ENCODE measurements at places on chromosomes 5 and 9.
A peak's percentile ranks its signal among the peaks of the same experiment; 100 is the strongest.

DNA sequence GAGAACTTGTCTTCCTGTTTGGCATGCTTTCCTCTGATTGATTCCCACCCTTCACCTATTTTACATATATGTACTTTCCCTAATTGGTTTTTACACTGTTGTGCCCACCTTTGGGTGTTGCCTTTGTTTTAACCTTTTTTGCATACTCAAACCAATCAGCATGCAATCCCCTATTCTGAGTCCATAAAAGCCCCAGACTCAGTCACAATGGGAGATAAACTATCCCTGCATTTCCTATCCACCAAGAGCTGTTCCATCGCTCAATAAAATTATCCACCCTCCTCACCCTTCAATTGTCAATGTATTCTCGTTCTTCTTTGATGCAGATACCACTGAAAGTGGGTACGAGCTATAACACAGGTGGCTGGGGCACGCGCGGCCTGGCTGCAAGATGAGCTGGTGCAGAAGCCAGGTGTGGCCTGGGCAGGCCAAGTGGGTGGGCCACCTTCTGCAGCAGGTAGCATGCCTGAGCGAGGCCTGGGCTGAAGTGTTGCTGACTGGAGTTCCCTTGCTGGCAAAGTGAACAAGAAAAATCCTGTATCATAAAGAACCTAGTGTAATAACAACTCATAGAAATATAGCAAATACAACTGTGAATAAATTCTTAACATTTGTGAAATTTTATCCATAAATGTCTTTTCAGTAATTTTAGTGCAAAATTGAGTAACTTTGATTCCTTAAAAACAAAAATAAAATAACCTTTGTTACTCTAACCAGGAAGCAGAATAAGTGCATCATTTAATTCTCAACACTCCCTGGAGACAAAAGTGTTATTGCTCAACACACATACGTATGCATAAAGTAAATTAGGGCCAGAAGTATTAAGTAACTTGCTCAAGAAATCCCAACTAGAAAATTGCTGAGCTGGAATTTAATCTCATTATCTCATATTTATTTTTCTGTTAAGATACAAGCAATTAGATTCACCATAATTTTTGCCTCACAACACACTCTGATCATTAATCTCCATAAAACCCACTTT, 685.3 kb upstream of the EDIL3 start:
- no peak for DNase-seq

DNA sequence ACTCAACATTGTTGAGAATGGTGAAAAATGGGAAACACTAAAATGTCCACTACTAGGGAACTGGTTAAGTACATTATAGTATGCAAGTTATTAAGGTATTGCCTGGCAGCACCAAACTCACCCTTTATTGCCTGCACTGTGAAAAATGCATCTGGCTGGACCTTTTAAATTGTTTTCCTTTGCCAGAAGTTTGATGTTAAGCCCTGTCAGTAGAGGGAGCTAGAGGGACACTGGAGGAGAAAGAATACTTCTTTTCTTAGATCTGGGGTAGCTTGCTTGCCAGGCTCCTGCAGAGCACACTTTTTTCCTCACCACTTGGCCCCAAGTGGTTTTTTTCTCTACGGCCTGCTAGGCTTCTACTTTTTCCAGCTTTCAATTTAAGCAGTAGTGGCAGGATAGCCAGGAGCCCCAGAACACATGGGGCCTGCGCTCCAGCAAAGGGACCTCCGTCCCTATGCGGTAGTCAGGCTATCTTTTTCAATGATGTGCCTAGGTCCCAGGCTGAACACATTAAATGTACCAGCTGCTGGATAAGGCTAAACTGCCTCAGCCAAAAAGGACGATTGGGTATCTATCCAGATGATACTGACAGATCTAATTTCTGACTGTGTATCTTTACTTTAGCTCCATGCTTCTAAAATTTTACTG, 8.0 kb upstream of the HABP4 start:
- DNase-seq, result peak; percentile 28

GRCh38 chr5:149162401-149163084, 21.2 kb downstream of the ABLIM3 start:
- no peak for DNase-seq

DNA sequence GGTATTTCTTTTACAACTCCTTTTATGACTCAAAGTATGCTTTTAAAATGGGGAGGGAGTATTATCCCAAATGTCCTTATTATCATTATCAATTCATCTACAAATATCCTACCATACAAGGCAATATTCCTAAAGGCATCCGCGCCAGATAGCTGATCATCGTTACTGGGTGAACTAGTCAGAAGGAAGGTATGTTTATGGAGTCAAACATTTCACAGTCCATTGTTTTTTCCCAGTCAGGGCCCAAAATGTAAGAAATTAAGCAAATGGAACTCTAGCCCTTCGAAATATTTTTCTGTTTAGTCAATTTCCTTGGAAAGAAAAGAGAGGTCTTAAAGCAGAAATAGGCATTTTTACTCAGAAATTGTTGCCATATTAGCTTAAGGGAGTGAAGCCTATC, 188.5 kb upstream of the CCNG1 start:
- DNase-seq, result no peak

- no peak for DNase-seq
Measured at GRCh38 chr5:9947225-9947714, 302.4 kb downstream of the ATPSCKMT start.

DNA sequence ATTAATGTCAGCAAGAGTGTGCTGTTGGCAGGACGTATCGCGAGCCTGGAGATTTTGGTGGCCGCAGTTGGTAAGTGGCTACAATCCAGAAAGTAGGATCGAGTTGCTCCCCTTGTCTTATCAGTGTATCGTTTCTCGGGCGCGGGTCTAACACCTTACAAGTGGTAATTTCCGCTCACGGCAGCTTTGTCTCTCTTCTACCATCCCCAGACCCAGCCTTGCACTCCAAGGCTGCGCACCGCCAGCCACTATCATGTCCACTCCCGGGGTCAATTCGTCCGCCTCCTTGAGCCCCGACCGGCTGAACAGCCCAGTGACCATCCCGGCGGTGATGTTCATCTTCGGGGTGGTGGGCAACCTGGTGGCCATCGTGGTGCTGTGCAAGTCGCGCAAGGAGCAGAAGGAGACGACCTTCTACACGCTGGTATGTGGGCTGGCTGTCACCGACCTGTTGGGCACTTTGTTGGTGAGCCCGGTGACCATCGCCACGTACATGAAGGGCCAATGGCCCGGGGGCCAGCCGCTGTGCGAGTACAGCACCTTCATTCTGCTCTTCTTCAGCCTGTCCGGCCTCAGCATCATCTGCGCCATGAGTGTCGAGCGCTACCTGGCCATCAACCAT, 1.1 kb downstream of the PTGER4 start:
- peak; percentile 72 for DNase-seq

GRCh38 chr5:6598351-6598900, 34.4 kb downstream of the NSUN2 start:
- no peak for DNase-seq

DNA sequence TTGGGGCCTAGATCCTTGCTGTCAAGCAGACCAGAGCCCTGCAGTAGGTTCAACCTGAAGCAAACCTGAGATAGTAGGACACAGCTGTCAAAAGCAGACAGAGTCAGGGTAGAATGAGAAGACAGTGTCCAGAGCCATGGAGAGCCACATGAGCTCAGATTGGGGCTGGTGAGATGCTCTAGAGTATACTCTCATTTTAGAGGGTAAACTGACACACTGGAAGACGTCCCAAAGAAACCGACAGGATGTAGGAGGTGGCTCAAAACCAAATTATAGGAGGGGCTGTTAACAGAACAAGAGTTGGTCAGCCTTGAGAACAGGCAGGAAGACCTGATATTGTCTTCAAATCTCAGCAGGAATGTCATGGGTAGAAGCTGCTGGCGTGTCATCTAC, 11.5 kb downstream of the CCDC69 start:
- no peak for DNase-seq

- no peak for DNase-seq
Measured at GRCh38 chr5:124104821-124105220, 592.8 kb downstream of the CSNK1G3 start.

- DNase-seq, result no peak
Measured at GRCh38 chr5:179292681-179293635, 52.3 kb downstream of the ADAMTS2 start.

- DNase-seq, result no peak
Measured at GRCh38 chr9:132947756-132948155, 3.3 kb upstream of the TSC1 start.

DNA sequence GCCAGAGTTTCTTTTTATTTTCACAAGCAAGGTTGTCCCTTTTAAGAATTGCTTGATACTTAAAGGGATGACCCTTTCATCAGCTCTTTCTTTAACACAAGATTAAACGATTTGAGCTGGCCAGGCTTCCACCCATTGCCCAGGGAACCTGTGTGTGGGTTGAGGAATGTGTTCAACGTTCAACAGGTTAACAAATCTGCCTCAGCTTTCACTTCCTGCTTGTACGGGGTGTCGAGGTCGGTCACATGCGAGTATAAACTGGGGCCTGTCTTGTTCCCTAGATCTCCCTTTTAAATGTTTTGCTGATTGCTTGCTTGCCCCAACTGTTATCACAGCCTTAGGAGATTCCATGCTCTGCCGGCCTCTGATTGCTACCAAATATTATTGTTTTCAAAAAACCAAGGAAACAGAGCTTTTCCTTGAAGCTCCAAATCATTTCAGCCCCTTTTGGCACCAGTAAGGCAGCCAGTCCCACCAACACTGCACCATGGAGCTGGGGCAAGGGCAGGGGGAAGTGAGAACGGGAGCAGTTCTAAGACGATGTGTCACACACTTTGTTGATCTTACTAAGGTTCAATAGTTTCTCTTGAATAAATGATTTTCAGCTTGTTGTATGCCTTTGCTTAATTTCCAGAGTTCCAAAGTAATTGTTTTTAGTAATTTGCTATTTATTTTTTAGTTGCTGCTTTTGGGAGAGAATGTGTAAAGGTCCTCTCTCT, 10.7 kb upstream of the CLK4 start:
- no peak for DNase-seq

DNA sequence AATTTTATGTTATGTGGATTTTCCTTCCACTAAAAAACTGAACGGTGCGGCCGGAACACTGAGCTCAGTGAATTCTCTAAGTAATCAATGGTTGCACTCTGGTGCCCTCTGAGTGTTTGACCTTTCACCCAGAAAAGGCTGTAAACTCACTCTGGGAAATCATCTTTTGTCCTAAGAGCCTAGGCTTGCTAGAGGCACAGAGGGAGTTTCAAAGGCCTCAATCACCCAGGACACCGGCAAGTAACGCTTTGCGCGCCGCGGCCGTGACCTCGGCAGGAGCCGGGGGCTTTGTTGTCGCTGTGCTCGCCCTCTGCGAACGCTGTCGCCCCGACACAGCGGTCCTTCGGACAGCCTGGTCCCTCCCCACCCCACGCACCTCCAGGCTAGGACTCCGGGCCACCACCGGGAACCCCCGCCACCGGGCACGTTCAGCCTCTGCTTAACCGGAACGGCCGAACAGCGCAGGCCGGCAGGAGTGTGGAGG, 703 bp downstream of the ISCA1 start:
- DNase-seq, result no peak

DNA sequence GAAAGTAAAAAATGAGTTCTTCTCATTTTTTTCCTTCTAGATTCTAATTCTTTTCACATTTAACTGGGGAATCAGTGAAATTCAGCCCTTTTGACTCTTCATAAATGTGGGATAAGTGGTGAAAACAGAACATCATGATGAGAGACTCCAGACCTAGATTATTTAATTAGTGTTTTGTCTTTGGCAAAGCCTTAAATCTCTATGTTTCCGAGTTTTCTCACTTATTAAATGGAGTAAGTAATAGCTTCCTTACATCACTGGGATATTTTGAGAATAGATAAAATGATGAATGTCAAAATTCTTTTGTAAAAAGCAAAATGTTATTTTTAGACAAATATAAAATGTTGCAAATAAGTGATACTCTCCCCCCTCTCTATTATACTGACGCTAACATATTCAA, 468.6 kb upstream of the ARRDC3 start:
- DNase-seq, result no peak

DNA sequence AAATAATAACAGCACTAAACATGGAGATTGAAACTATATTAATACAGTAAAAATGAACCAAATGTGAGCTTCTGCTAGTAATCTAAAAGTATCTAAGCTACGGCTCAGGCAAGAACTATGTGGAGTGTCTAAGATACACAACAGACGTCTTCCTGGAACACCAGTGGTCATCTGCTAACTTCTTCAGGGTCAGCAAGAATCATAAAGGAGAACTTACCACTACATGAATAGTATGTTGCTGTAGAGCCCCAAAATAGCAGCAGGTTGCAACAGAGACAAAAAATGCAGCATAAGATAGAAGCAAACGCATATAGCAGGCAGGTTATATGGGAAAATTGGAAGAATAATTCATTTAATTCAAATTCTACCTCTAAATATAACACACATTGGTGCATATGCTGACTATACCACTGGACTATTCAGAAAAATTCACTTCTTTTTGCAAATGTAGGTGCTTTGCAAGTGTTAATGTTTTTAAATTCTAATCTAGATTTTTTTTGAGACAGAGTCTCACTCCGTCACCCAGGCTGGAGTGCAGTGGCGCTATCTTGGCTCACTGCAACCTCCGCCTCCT, 27.1 kb downstream of the DCTN4 start:
- no peak for DNase-seq

- no peak for DNase-seq
Measured at GRCh38 chr5:163950248-163950647, 444.8 kb downstream of the MAT2B start.

DNA sequence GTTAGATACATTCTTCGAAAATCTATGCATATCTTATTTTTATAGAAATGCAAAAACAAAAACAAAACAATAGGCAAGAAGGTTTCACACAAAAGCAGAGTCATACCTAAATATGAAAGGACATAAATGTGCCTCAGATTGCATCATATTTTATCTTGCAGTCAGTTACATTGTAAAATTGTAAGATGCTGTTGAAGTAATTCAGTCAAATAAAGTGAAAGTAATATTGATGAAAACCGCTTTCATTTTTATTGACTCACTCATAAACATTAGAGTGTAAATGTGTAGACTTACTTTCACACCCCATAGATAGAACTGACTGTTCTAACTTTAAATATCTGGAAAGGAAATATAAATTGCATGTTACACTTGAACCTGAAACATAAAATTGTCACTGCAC, 931.5 kb upstream of the NUDT12 start:
- no peak for DNase-seq

DNA sequence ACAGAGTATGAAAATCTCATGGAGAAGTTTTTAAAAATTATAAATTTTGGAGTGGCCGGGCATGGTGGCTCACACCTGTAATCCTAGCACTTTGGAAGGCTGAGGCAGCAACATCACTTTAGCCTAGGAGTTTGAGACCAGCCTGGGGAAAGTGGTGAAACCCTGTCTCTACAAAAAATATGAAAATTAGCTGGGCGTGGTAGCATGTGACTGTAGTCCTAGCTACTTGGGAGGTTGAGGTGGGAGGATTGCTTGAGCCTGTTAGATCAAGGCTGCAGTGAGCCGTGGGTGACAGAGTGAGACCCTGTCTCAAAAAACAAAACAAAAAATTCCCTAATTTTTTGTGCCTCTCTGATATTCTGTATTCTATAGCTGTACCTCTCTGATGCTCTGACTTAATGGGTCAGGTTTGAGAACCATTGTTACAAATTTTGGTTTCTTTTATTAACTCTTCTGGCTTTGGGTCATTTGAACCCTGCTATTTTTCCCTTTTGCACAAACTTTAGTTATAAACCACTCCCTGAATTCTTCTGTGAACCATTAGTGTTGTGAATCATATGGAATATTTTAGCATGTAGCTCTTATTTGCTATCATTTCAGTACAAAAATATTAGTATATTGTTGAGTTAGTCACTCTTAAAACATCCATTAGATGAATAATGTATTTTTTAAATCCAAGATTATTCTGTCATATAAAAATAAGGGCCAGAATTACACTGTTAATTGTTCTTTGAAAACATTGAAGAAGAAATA, 51.0 kb downstream of the FER start:
- DNase-seq, result no peak

GRCh38 chr5:119578937-119579336, 50.4 kb upstream of the FAM170A start:
- DNase-seq, result peak; percentile 6

GRCh38 chr5:66876266-66876807, 280.1 kb downstream of the MAST4 start:
- no peak for DNase-seq
